Pulmonary artery endothelial cell (primary cell): ENCODE measurements at places on chromosomes 11 and 22. TPM values are rescaled to one million over a fixed set of nuclear protein-coding genes. Genes with fewer than 3 reads are reported as not detected.

- DNase-seq = no peak
Observed at GRCh38 chr22:37337204-37337943, 55.1 kb downstream of the CYTH4 start.

GRCh38 chr22:27913162-27913741, 5.8 kb downstream of the PITPNB start:
- DNase-seq = no peak

- no peak for DNase-seq
Observed at GRCh38 chr11:44028816-44029506, 18.8 kb upstream of the ACCSL start.

PICALM gene
- total RNA-seq = 265 and 284 TPM in 2 replicates

C1QTNF4 gene
- 0.11 and 0.13 TPM in 2 replicates for total RNA-seq

- no peak for DNase-seq
Observed at GRCh38 chr11:11985954-11986949, 22.2 kb downstream of the DKK3 start.

GRCh38 chr11:44005063-44005701, 42.6 kb upstream of the ACCSL start:
- DNase-seq = no peak

DNA sequence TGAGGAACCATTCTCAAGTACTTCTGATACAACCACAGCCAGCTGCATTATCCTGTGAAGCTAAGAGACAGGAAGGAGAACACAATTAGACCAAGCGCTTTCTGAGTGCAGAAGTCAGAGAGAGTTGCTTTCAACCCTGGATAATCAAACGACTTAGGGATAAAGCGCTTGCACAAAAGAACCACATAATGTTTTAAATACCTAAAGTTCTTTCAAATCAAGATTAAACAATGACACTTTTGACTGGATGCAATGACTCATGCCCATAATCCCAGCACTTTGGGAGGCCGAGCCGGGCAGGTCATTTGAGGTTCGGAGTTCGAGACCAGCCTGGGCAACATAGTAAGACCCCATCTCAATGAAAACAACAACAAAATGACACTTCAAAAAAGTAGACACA, 145.1 kb downstream of the SWAP70 start:
- DNase-seq = no peak

GRCh38 chr22:19105456-19105855, 16.8 kb downstream of the DGCR2 start:
- no peak for DNase-seq

- DNase-seq = no peak
Observed at GRCh38 chr11:119800171-119800570, 71.2 kb upstream of the NECTIN1 start.
